HCEC 1CT (cell line): ENCODE measurements at places on chromosomes 12 and 14.

DNA sequence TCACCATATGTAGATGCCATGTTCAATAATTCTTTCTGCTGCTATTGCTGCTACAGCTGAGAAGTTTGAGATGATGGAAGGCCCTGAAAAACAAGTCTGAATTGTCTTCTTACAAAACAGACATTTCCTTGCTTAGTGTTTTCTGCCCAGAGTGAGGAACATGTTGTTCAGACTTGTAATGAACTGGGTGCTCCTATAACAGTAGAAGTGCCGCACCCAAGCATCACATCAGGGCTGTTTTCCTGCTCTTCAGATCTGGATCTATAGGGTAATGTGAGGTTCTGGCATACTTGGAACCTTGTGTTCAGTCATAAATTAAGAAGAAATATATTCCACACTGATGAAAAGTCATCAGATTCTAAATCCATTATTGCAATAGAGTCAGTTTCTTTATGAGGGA, 171.9 kb upstream of the DIO2 start:
- no peak for DNase-seq

GRCh38 chr14:33859306-33859705, 91.6 kb downstream of the EGLN3 start:
- no peak for DNase-seq

DNA sequence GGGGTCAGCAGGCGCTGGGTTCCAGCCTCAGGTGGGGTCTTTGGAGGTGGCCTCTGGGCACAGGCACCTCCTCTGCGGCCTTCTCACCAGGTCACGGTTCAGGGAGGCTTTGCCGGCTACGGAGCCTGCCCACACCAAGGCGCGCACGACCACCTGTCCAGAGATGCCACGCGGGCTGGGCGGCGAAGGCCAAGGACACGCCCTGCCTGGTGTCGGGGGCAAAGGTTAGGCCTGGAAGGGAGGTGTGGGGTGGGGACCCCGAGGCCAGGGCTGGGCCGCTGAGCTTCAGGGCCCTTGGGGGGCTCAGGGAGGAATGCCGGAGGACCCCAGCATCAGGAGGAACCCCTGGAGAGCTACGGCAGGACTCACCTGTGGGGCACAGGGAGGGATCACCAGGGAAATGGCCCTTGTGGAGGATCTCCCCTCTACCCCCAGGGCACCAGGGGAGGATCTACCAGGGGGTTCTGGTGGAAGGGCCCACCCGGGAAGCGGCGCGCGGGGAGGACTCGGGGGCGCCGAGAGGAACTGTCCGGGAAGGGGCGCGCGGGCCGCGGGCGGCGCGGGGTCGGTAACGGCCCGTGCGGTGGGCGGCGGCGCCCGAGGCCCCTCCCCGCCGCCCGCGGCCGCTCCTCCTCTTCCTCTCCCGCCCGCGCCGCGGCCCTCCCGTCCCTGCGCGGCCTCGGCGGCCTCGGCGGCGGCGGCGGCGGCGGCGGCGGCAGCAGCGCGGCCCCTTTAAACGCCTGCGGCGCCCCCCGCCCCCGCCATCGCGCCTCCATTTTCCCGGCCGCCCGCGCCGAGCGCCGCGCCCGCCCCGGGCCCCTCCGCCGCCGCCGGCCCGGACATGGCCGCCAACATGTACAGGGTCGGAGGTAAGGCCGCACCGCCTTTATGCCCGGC, at the start of gene MTA1:
TSS of gene MTA1 (plus strand) at position 633 of the 897 bp plus-strand sequence. CDS start at position 842, 209 bp downstream.
- DNase-seq, result peak; percentile 40

DNA sequence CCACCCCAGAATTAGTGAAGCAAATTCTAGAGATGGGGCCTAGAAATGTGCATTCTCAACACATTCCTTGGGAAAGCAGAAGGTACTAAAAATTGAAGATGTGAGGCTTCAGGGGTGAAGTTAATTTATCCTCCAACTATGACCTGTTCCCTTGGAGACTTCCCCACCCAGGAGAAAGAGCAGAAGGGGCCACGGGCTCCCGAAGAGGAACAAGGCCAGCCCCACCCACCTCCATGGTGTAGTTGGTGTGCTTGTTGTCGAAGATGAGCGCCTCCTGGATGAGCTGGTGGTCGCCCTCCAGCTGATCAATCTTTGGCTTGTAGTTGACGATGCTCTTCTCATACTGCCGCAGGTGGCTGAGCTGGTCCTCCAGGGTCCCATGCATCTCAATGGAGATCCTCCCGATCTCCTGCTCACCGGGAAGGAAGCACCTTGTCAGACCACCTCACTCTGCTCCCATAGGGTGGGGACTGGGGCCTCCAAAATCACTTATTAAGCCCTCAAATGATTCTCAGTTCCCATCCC, 87.8 kb upstream of the ZFP36L1 start:
- no peak for DNase-seq
